Brain pericyte (primary cell): ENCODE measurements at places on chromosomes 4 and X.
A peak's percentile ranks its signal among the peaks of the same experiment; 100 is the strongest.

DNA sequence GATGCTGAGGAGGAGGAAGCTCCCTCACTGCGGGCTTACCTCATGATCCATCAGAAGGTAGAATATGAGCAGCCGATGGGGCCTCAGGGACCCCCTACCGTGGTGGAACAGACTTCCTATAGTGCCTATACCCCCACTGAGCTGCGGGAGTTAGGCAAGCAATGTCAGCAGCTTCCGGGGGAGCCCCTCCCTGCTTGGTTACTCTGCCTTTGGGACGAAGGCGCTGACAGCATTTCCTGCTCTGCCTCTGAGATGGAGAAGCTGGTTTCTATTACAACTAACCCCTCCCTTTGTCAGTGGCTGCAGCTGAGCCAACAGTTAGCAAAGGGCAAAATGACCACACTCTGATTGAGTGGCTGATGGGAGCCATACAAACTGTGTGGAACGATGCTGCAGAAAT lies 430.7 kb downstream of the IDS start:
- peak; percentile 21 for DNase-seq

GRCh38 chr4:185874516-185875230 lies 62.7 kb upstream of the SORBS2 start:
- no peak for DNase-seq

DNA sequence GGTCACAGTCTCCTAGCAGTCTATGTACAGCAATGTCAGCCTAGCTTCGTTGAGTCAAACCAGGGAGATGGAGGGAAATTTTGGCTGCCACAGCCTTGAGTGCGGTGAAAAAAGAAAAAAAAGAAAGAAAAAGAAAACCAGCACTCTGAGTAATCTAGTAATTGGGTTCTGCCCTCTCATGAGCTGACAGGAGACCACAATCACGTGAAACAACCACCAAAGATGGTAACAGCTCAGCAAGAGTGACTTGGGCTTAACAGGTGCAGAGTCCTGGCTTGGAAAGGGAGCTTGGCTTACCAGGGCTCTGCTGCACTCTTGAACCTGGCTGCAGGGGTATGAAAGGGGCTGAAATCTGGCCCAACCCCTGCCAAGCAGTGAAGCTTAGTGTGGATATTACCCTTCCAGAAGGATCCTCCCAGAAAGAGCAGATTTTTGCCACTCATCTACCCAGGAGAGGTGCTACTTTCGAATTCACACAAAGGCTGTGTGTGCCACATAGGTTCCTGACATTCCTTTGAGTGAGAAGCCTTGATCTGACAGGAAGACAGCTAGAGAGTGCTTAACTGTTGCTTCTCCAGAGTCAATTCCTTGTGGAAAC lies 350.3 kb downstream of the PTTG2 start:
- DNase-seq, result no peak

DNA sequence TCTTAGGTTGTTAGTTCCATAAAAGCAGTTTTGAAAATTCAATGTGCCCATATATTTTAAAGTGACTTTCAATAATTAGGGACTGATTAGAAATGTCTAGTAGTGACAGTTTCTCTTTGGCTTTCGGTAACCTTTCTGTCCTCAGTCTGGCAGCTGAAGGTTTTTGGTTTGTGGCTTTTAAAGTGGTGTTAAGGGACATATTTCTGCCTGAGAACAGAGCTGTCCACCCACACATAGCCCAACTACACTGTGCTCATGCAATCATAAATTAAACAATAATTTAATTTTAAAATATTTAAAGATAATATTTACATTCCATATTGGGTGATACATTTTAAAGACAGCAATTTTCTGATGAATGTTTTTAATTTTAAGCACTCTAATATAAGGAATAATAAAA lies 335.0 kb upstream of the TENM3 start:
- DNase-seq, result no peak

DNA sequence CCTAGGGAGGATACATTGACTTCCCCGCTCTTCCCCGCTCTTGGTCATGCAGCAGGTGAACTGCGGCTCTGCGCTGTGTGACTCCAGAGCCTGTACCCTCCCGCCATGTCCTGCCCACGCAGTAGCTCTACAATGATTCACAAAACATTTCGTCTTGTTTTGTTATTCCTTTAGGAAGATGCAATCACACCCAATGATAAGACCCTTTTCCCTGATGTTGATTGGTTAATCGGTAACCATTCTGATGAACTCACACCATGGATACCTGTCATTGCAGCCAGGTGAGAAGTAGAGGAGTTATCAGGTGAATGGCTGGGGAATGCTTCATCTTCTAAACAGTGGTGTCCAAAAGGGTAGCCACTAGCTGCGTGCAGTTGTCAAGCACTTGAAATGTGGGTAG lies 23.2 kb downstream of the TRMT44 start:
- DNase-seq, result no peak

- DNase-seq, result no peak
Observed at GRCh38 chr4:187128222-187128621, 404.6 kb upstream of the FAT1 start.

DNA sequence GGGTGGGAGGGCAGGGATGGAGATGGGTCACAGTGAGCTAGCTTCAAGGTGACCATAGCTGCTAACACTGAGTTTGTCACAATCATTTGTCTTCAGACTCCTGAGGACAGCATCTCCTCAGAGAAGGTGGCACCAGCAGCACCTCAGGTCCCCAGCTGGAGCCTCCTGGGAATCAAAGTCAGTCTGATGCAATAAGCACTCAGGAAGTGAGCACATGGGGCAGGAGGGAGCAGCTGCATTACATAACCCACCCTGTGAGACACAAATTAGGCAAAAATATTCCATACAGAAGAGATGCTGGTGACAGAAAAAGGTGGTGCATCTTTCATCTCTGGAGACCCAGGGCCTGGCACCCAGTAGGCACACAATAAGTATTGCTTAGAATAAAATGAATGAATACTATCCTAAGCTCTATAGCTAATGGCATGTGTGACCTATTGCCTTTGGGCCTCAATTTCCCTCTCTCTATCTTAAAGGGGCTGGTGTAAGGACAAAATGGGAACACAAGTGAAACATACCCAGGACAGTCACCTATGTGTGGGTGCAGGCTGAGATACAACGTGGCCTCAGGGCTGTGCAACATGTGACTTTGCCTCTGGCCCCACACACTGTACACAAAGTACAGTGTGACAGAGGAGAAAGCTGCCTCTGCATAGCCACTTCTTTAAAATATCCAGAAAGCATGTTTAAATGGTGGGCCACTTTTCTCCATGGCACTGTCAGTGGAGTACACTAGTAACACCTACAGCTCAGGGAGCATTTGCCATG lies 37.1 kb downstream of the SLC39A8 start:
- DNase-seq, result no peak

- no peak for DNase-seq
Observed at GRCh38 chrX:85941275-85941674, 106.1 kb downstream of the CHM start.

DNA sequence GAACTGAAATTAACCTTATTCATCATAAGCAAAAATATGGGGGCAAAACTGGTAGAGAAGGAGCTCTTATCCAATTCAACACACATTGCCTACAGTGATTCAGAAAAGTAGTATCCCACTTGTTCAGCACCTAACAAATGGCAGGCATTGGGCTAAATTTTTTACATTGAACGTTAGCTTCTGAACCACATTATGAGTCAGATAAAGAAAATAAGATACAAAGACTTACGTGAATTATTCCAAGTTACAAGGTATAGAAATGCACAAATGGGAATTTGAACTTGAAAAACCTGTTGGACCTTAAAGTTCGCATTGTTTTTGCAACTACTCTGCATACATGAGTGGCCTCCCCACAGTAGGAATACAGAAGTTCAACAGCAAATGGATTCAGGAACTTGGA lies 210.6 kb downstream of the LDB2 start:
- DNase-seq, result no peak

DNA sequence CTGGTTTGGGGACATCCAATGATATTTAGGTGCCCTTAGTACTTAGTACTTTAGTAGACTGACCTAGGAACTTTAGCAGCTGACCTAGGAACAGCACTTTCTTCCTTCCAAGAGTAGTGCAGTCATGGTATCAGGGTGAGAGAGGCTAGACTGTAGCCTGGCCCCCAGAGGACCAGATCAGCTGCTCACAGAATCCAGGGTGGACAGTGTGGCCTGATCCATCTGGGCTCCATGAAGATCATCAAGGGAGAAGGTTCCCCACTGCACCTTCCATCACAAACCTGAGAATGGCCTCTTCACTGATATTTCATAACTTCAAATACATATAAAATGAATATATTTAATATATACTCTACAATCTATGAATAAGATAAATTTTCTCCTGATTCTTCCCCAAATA lies 59.0 kb upstream of the TLR3 start:
- DNase-seq, result no peak

GRCh38 chrX:132090403-132091159 lies 37.2 kb downstream of the FRMD7 start:
- DNase-seq, result no peak

DNA sequence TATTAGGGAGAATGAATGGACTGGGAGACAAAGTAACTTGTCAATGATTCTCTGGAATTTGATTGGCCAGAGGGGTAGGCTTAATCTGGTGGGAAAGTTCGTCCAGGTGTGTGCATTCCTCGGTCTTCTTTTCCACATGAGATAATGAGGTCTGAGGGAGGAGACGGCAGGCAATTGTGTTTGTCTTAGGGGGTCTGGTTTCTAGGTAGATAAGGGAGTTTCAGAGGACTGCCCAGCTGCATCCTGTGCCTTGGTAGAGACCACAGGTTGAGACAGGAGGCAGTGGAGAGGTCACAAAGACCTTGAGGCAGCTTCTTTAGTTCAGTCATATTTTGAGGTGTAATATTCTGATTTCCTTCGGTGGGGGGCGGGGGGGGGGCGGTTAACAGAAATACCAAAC lies 4.3 kb downstream of the MGST2 start:
- no peak for DNase-seq

DNA sequence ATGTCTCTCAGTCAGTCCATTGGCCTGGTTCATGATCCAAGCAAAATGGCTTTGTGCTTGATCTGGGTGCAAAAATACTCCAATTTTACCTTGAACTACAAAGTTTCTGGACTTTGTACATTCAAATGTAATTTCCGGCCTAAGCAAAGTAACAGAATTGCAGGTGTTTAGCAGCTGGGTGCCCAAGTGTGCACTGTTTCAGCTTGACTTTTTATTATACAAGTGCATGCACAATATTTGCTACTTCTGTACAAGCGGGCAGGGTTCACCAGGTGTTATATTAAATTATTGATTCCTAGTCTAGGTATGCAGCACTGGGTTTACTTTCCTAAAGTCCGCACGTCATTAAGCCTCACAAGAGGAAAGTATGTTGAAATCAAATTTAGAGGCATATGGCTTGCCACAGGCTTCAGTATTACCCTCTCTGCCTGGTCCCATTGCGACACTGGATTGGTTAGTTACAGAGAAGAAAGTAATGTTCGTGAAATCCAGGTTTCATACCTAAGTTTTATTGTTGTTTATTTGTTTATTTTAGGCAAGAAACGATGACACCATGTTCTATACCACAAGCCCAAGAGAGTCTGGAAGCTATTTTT lies 376.9 kb upstream of the CTSO start:
- no peak for DNase-seq

- DNase-seq, result no peak
Observed at GRCh38 chr4:139458999-139459398, 5.1 kb downstream of the RAB33B start.

DNA sequence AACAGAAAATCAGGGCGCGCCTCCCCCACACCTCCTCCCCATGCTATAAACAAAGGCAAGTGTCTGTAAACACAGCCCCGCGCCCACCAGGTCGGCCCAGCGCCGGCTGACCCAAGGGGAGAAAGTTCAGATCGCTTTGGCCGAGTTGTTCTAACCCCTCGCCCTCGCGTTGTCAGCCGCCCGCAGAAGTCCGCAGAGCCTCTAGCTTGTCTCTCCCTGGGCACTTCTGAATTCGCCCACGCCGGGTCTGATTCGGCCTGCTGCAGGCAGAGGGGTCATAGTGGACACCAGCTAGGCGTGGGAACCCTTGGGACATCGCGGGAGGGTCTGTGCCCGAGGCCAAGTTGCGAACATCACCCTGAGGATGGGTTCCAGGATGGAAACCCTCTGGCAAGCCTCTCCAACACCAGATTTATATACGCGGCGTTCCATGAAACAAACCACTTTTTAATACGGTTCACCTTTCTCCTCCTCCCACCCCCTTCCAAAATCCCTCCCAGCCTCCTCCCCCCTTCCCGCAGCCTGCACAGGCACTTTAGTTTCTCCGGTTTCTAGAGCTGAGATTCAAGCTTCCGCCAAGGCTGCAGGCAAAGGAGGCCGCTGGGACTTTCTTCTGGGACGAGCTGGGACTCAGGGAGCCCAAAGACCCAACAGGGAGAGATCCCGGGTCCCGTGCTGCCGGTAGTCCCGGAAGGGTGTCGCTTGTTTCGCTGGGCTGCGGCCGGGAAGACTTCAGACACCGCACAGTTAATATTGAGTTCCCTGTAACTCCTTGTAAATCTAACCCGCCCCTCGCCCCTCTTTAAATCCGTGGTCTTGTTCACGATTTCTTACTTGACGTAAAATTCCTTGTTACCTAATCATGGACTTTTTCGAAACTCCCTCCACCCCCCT lies 4.7 kb downstream of the HAND2 start:
- DNase-seq, result no peak

DNA sequence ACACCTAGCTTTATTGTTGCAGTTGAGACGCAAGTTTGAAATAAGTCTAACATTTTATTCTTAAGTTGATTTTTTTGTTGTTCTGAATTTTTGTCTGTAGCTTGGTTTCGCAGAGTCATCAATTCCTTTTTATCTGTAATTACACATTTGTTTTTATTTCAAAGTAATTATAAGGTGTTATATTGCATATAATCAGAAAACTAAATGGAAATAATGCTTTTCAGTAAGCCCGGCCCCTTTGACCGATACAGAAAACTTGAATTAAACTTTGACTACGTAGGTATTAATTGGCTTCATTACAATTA lies 2.1 kb downstream of the KDM6A start:
- no peak for DNase-seq

DNA sequence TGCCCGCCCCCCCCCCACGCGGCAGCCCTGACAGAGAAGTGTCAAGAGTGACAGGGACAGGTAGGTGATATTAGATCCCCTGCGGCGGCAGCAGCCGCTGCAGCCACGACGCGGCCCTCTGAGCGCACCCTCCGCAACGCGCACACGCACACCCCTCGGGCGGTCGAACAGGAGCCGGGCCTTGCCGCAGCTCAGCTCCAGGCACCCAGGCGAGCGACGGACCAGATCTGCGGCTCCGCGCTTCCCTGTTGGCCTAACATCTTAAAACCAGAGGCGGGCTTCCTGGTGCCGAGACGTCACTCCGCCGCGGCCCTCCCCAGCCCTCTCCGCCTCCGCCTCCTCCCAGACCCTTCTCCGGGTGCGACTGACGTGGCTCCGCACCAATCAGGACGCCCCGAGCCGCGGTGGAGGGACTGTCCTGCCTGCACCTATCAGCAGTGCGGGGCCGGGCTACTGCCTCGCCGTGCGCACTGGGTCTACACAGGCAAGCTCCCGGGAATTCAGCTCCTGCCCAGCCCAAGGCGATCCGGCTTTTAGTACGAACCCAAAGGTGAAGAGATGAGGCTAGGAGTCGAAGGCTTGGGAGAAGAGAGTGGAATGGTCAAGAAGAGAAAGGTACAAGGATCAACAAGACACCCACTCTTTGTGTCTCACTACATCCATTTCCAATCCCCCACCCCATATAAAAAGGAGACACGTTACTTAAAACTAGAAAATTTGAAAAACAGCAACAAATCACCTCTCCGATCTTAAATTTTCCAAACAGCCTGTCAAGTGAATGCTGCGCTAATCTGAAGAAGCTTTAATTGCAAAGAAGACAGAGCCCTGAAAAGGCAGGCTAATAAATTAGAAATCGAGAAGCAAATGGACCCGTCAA lies at the start of gene PITX2:
PITX2 (minus strand) TSS at position 237 of the 877 bp plus-strand sequence. CDS start 617 bp downstream, outside the sequence.
- no peak for DNase-seq
